ENCODE measurements at places on chromosomes 1 and 21.

DNA sequence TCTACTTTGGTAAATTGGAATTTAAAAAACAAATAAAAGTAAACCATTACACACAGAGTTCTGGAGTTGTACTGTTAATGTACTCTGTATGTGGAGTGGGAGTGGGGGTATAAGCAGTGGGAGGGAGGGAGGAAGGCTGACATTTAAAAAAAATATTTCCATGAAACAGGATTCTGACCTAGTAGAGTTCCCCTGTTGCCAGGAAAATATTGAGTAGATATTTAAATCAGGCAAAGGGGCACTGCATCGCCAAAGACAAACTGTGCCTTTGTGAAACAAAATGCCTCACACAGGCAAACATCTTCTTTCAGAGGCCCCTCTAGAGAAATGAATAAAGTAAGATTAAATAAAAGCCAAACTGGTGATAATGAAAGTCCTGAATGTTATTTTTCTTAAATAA, 87.8 kb downstream of the ERG start:
- no peaks in the 10 kb centered on the region for H3K36me3 ChIP-seq
- peaks cover 8% of the 10 kb centered on the region for H3K4me1 ChIP-seq
- H3K27me3 ChIP-seq, result no peaks in the 10 kb centered on the region
- H3K4me3 ChIP-seq, result no peak overlapping the region
- no peak overlapping the region for H3K27ac ChIP-seq
- no peak for DNase-seq

DNA sequence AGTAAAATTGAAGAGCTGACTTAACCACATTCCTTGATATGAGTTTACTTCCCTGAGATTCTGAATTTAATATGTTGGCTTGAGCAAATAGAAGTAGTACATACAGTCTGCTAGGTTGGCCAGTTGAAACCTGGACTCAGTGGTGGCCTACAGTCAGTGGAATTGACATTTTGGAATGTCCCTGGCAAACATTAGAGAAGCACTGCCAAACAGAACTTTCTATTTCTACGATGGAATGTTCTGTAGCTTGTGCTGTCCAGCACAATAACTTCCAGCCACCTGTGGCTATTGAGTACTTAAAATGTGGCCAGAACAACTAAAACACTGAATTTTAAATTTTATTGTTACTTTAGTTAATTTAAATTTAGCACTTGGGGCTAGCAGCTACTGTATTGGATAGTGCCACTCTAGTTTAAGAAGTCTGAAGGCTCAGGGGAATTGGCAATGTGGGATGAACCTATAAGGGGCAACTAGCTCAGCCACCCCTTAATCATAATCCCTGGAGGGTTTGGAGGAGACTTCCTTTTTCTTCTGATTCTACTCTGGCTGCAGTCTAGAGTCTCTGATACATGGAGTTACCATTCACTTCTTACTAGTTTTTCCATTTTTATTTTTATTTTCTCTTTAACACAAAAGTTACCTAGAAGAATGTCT, 10.3 kb upstream of the TEDDM1 start:
- DNase-seq, result no peak
- H3K4me3 ChIP-seq, result no peak overlapping the region
- peaks cover 8% of the 10 kb centered on the region for H3K4me1 ChIP-seq
- peak overlapping the region; percentile 21 for H3K27ac ChIP-seq
- H3K36me3 ChIP-seq, result no peaks in the 10 kb centered on the region

DNA sequence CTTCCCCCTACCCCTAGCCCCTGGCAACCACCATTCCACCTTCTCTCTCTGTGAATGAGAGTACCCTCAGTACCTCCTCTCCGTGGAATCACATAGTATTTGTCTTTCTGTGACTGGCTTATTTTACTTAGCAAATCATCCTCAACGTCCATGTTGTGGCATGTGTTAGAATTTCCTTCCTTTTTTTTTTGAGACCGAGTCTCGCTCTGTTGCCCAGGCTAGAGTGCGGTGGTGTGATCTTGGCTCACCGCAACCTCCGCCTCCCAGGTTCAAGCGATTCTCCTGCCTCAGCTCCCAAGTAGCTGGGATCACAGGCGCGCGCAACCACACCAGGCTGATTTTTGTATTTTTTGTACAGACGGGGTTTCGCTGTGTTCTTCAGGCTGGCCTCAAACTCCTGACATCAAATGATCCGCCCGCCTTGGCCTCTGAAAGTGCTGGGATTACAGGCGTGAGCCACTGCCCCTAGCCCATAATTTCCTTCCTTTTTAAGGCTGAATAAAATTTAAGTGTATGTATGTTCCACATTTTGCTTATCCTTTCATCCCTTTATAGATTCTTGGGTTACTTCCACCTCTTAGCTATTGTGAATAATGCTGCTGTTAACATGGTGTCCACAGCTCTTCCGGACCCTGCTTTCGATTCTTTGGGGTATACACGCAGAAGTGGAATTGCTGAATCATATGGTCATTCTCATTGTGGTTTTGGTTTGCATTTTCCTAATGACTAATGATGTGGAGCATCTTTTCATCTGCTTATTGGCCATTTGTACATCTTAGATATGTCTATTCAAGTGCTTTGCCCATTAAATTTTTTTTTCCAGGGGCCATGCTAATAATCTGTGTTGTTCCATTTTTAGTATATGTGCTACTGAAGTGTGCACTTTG, 32.3 kb downstream of the ERRFI1 start:
- no peak overlapping the region for H3K4me3 ChIP-seq
- H3K36me3 ChIP-seq, result peaks cover 18% of the 10 kb centered on the region
- H3K4me1 ChIP-seq, result peaks cover 18% of the 10 kb centered on the region

GRCh38 chr21:32474179-32475059, 61.9 kb downstream of the EVA1C start:
- no peaks in the 10 kb centered on the region for H3K27me3 ChIP-seq
- DNase-seq, result peak; percentile 49
- H3K36me3 ChIP-seq, result peaks cover 47% of the 10 kb centered on the region
- no peak overlapping the region for H3K4me3 ChIP-seq

- peaks cover 14% of the 10 kb centered on the region for H3K4me1 ChIP-seq
- H3K27me3 ChIP-seq, result peaks cover 73% of the 10 kb centered on the region
- DNase-seq, result peak; percentile 34
- no peaks in the 10 kb centered on the region for H3K36me3 ChIP-seq
- no peak overlapping the region for H3K27ac ChIP-seq
- H3K4me3 ChIP-seq, result peak overlapping the region; percentile 9
These were observed 1.5 kb downstream of the STUM start for GRCh38 chr1:226549937-226550671.

GRCh38 chr21:18987520-18988026, 584.0 kb upstream of the TMPRSS15 start:
- H3K36me3 ChIP-seq, result no peaks in the 10 kb centered on the region
- H3K4me1 ChIP-seq, result peaks cover 14% of the 10 kb centered on the region
- no peak overlapping the region for H3K4me3 ChIP-seq

DNA sequence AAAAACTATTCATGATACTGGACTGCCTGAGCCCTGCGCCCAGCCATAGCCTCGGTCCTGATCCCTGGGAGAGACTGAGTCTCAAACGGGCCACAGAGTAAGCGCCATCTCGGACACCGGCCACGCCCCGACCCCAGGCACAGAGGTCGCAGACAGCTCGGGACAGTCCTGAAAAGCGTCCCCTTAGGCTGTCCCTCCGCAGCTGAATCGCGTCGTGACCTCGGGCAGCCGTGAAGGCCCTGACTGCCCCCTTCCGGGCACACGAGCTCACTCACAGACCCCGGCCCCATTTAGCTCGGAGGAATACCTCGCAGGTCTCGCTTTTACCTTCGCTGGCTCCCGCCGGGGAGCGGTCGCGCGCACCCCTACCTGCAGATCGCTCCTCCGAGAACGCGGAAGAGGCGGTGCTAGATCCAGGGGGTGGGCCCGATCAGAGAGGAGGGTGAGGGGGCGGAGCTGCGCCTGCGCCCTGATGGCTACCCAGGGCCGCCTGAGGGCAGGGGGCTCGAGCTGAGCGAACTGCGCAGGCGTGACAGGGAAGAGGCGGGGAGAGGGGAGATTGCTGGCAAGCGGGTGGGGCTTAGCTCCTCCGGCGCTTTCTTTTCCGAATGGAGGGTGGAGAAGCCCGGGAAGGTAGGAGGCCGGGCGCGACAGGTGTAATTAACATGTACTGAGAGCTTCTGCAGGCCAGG, at the start of gene MKNK1:
MKNK1 (minus strand) TSS at position 411 of the 692 bp plus-strand sequence. CDS start 20,941 bp downstream, outside the sequence.
- H3K27ac ChIP-seq, result peak within 1 kb of the TSS; percentile 80
- no peaks in the 10 kb centered on the region for H3K36me3 ChIP-seq
- peaks cover 17% of the 10 kb centered on the region for H3K4me1 ChIP-seq
- peak; percentile 97 for DNase-seq
- H3K27me3 ChIP-seq, result no peaks in the 10 kb centered on the region

DNA sequence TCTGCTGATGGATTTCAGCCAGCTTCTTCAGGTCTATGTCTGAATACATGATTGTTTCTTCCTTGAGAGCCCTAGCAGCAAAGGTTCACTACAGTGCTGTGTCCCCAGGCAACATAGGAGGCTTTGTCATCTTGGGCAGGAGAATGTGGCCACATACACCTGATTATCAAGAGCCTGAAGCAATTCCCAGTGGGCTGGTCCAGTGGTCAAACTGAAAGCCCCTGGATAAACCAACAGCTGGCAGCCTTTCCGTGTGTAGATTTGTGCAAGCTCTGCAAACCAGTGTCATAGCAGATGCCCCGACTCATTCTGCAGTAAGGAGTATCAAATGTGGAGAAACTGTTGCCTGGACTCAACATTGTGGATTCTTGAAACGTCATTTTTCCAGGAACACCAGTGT, 2.3 kb upstream of the GIPC2 start:
- H3K27ac ChIP-seq, result no peak overlapping the region
- no peak for DNase-seq
- H3K4me3 ChIP-seq, result no peak overlapping the region
- no peaks in the 10 kb centered on the region for H3K27me3 ChIP-seq
- peaks cover 4% of the 10 kb centered on the region for H3K36me3 ChIP-seq

GRCh38 chr1:82230667-82231066, 429.9 kb downstream of the ADGRL2 start:
- H3K4me3 ChIP-seq, result no peak overlapping the region
- no peak for DNase-seq
- H3K36me3 ChIP-seq, result no peaks in the 10 kb centered on the region
- H3K27me3 ChIP-seq, result no peaks in the 10 kb centered on the region

GRCh38 chr21:25836396-25836795, 101.6 kb downstream of the GABPA start:
- H3K36me3 ChIP-seq, result no peaks in the 10 kb centered on the region
- no peak overlapping the region for H3K27ac ChIP-seq
- peaks cover 31% of the 10 kb centered on the region for H3K4me1 ChIP-seq
- peak; percentile 69 for DNase-seq
- H3K27me3 ChIP-seq, result no peaks in the 10 kb centered on the region
- H3K4me3 ChIP-seq, result no peak overlapping the region

DNA sequence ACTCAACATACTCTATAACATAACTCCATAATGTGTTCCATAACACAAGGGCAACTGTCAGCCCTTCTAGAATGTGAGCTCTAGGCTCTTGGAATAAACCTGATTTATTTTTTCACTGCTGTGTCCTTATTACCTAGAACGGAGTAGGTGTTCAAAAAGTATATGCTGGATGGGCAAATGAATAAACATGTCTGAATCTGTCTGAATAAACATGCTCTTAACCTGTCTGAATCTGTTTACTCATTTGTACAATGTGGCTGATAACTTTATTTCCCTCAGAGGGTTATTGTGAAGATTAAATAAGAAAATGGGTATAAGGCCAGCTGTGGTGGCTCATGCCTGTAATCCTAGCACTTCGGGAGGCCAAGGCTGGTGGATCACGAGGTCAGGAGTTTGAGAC, 42.3 kb downstream of the AZIN2 start:
- no peaks in the 10 kb centered on the region for H3K27me3 ChIP-seq
- peaks cover 6% of the 10 kb centered on the region for H3K4me1 ChIP-seq
- no peak for DNase-seq
- H3K27ac ChIP-seq, result no peak overlapping the region
- no peak overlapping the region for H3K4me3 ChIP-seq

DNA sequence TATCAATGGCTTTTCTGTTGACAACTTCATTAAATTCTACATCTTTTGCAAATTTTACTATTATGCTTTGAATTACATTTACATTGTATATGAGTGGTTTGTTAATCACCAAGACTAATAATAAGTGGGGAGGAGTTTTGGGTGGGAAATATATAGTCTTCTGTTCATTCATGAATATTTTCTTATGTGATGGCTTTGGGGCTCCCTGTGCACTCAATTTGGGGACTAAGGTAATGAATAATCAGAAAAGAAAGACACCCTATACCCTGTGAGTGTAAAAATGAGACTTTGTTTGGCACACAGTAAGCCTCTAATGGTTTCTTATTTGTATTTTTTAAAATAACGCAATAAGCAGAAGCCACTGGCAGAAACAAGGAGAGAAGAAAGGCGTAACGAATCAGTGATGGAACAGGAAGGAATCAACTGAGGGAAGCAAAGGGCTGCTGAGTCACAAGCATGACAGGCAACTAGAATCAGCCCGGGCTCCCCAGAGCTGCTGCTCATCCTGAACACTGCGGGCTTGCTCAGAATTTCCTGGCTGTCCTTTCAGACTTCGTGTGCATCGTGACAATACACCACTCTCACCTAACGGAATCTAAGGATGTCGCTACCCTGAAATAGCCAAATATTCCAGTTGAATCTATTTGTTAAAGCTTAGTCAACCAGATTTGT, 20.8 kb upstream of the RGS2 start:
- H3K4me3 ChIP-seq, result no peak overlapping the region
- no peaks in the 10 kb centered on the region for H3K4me1 ChIP-seq
- peak overlapping the region; percentile 32 for H3K27ac ChIP-seq
- peak; percentile 51 for DNase-seq
- no peaks in the 10 kb centered on the region for H3K27me3 ChIP-seq

DNA sequence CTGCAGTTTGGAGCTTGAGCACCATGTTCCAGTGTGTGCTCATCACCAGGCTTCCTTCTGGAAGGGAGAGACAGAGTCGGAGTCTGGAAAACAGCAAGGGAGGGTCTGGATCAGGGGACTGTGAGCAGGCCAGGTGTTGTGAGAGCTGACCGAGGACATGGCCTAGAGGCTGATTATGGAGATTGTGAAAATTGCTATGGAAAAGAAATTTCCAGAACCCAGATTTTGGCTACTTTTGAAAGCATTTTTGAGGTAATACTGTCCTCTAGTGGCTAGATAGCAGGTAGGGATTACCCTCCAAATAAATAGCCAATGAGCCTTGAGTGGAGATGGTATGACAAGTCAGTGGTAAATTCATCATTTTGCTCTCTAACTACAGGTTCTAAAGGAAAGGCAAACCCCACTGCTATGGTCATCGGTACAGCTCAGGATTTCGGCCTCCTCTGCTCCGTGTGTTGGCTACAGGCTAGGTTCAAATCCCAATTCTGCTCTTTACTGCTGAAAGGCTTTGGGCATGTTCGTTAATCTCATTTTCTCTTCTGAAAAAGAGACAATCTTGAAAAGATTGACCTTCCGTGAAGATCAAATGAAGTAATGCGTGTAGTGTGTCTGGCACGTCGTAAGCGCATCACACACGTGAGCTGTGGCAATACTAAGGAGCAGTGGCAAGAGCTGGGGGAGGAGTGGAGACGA, 1.0 kb upstream of the HAO2 start:
- peaks cover 14% of the 10 kb centered on the region for H3K4me1 ChIP-seq
- H3K27ac ChIP-seq, result no peak overlapping the region
- no peak overlapping the region for H3K4me3 ChIP-seq
- no peaks in the 10 kb centered on the region for H3K27me3 ChIP-seq
- no peaks in the 10 kb centered on the region for H3K36me3 ChIP-seq

- no peak overlapping the region for H3K27ac ChIP-seq
- H3K4me1 ChIP-seq, result peaks cover 11% of the 10 kb centered on the region
- no peak overlapping the region for H3K4me3 ChIP-seq
- DNase-seq, result no peak
- peaks cover 5% of the 10 kb centered on the region for H3K36me3 ChIP-seq
- no peaks in the 10 kb centered on the region for H3K27me3 ChIP-seq
These were observed 35.6 kb downstream of the HSPG2 start for GRCh38 chr1:21901473-21901847.

- no peak overlapping the region for H3K27ac ChIP-seq
- H3K4me3 ChIP-seq, result no peak overlapping the region
- no peaks in the 10 kb centered on the region for H3K36me3 ChIP-seq
- H3K27me3 ChIP-seq, result no peaks in the 10 kb centered on the region
- H3K4me1 ChIP-seq, result peaks cover 13% of the 10 kb centered on the region
- DNase-seq, result peak; percentile 68
These were observed 421.3 kb downstream of the NEGR1 start for GRCh38 chr1:71861022-71861421.

Data from MCF 10A (cell line).